ENCODE measurements at places on chromosomes 3 and 15.

GRCh38 chr15:62999178-62999577 is 43.4 kb upstream of the TPM1 start:
- no peak for DNase-seq

DNA sequence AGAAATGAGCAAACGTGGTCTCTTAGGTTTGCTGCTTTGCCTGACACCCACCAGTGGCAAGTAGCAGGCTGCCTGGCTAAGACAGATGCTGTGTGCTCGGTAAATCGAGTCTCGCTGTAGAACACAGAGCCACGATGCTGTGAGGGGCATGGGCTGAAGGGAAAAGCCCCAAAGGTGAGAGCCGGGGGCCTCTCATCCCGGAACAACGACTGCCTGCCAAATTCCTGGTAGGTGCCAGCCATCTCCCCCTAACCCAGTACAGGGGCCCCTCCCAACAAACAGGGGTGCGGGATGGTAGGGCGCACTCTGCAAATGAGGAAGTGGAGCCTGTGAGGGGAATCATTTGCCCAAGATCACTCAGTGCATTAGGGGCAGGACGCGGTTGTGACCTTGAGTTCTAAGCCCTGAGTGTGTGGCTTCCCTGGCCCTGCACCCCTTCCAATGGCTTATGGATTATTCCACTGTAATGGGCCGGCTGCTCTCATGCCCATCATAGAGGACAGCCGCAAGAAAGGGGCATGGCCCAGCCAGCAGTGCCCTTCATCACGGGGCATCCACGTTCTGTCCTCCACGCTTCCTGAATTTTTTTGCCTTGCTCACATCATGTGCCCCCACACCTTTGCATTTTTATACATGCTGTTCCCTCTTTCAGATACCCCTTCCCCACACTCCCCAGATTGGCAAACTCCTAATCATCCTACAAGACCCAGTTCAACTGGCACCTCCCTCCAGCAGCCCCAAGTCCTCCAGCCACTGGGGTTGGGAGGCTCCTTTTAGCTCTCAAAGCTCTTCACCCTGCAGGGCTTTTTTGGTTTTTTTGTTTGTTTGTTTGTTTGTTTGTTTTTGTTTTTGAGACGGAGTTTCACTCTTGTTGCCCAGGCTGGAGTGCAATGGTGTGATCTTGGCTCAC is 125.4 kb downstream of the NUP210 start:
- DNase-seq: no peak

DNA sequence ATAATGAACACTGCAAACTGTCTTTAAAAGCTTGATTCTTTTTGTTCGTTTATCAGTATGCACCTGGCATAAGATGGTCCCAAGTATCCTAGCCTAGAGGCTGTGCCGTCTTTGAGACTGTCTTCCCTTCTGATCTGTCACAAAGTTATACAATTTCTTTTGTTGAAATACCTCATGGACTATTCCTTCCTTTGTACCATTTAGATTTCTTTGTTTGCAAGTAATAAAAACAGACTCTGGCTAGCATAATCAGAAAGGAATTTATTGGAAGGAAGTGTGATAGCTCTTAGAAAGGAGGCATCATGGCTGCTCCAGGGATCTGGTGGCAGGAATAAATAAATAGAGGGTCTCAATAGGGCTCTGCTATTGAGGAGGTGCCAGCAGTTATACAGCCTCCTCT is 280.4 kb downstream of the SLC9A9 start:
- DNase-seq: no peak

- peak; percentile 30 for DNase-seq
These were observed 17.9 kb upstream of the NIT2 start for GRCh38 chr3:100316641-100317069.

DNA sequence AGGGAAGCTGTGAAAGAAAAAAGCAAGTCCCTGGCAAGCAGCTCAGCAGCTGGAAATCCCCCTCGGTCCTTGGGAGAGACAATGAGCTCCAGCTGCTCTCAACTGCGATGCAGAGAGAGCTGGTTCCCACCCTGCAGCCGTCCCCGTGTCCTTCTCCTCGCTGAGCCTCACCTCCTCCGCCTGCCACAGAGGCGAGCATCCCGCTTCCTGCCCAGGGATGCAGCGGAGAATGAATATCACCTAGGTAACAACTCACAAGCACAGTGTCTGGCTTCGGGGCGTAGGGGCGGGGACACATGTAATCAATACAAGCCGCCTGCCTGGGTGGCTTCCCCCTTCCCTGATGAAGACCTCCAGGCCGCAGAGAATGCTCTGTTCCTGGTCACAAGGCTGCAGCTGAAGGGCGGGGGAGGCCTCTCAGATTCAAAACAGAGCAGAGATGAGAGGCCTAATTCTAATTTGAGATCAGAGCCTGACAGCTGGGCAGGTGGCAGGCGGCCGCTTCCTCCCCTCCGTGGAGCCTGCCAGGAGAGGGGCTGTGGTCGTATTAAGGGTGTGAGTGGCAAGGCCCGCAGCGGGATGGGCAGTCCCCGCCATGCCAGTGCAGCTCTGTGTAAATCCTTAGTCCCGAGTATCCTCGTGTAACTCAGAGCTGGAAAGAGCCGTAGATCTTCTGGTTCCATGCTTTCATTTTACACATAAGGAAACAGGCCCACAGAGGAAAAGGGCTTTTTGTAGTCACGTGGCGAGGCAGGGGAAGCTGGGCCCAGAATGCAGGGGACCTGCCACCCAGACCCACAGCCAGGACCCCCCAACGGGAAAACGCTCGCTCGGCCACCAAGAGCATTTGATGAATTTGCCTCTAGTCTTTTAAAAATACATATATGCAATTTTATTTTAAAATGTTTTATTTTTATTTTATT is 24.3 kb downstream of the ZDHHC19 start:
- no peak for DNase-seq

- no peak for DNase-seq
These were observed 124.9 kb upstream of the GAP43 start for GRCh38 chr3:115498421-115498820.

- no peak for DNase-seq
These were observed 1357.6 kb upstream of the EPHA6 start for GRCh38 chr3:95456835-95457234.

DNA sequence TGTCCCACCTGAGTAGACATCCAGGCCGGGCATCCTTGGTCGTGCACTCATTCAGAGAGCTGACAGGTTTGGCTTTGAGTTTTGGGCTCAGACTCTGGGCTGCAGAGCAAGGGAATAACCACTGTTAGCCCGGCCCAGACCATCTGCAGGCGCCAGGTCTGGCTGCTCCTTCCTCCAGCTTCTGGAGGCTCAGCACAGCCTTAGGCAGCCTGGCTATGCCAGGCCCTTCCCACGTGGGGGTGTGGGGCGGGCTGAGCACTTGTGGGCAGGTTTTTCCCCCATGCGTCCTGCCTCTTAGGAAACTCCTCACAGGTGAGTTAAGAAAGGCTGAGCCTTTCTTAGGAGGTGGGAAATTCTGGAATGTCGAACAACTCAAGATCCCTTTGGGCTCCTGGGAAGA is 11.2 kb downstream of the PLA2G4B start:
- DNase-seq: no peak

DNA sequence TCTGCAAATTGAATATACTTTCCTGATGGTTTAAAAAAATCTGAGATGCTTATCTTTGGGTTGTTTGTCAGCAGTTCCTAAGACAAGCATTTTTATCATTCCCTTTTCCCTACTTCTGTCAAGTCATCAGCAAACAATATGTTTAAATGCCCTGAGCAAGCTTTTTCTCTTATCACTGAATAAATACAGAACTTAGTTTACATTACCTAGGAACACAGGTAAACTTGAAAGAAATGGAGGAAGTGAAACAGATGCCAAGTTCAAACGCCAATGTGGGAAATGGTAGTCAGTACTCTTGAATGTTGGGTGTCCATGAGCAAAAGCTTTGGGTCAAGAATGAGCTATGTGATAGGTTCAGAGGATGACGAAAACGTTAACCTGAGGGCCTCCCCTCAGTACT is 17.2 kb upstream of the TCAIM start:
- DNase-seq: no peak

- DNase-seq: no peak
These were observed 33.9 kb downstream of the RNU5B-1 start for GRCh38 chr15:65338366-65338765.

GRCh38 chr3:121757087-121757811 is 7.7 kb upstream of the GOLGB1 start:
- DNase-seq: no peak

DNA sequence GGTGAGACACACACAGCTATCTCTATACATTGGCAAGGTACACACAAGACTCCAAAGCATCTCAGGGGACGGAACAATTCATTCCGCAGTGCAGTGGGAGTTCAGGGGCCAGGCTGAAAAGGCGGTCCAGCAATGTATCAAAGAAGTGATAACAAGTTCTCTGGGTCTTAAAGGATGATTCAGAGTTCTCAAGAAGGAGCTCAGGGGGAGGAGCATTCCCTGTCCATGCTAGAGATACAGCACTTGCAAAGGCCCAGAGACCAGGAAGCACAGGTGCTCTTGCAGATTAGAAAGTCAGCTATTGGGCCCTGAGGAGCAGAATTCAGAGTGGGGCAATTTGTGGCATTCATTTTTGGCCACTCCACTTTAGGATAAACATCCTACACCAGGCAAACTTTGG is 34.9 kb downstream of the MECOM start:
- DNase-seq: no peak

- no peak for DNase-seq
These were observed 166.6 kb downstream of the TPRG1 start for GRCh38 chr3:189338366-189338765.

DNA sequence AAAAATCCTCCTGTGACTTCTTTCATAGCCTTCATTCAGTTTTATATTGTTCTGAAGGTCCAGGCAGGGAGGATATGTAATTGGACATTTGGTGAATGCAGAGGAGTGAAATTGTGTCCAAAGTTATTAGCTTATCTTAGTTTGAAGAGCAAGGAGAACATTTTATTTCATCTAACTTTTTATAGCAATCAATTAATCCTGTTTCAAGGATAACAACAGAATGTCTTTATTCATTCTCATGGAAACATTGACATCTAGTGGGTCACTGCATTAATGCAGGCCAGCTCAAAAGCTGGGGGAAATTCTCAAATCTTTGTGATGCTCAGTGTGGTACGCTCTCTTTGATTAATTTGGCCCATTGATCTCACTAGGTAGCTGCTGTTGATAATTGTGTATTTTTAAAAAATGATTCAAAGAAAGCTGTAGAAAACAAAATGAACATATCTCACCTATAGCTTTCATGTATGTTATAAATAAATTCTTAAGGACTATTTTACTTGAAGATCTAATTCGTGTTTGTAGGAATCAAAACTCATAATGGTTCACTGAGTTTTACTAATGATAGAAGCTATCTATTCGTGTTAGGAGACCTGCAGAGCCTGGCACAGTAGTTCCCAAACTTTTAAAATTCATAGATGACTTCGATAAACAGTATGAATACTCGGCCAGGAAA is 150.8 kb upstream of the KCNMB2 start:
- peak; percentile 23 for DNase-seq

DNA sequence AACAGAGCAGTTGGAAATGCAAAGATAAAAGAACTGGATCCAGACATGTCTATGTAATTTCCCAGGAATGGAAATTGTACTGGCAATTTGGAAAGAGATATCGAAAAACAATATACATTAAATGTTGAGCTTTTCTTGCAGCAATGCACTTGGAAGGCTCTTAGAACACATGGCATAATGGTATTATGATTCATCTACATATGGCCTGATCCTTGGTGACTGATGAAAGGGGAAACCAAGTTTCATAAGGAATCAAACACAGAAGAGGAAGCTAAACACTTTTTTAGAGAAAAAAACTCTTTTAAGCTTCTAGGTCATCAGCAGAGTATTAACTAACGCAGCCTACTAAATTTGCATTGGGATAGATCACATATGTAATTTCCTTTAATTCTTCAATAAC is 12.4 kb upstream of the GREM1 start:
- DNase-seq: no peak

DNA sequence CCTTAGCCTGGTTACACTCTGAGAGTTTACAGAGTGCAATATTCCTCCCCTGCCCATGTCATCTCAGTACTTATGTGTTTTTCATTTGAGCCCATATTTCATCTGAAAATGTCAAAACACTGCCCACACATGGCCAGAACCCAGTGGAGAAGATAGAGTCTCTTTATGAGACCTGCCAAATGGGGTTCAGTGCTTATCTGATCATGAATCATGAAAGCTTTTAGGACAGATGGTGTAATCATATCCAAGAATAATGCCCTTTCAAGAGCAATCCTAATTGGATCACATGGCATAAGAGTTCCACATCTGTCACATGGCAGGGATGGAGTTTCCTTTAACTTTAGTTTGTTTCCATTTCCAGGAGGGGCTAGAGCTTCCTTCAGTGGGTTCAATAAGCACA is 77.2 kb upstream of the AGBL1 start:
- no peak for DNase-seq

GRCh38 chr3:64238971-64239667 is 13.9 kb upstream of the PRICKLE2 start:
- no peak for DNase-seq

DNA sequence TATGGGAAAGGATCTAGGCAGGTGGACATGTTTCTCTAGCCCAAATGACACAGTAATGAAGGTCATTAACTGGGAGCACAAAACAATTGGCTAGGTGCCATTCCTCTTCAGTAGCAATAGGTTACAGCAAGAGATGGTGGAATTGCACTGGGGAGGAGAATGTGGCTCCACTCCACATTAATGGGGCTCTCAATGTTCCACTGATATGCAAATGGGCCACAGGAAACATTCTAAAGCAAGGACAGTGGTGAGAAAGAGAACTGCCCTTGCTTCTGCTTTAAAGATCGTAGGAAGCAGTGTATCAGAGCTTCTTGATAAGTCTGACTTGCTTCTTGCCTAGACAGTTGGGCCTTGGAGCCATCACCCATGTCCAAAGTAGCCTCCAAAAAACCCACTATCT is 271.4 kb upstream of the PPP2R3A start:
- DNase-seq: no peak

- no peak for DNase-seq
These were observed 151.2 kb downstream of the SERPINI1 start for GRCh38 chr3:167886690-167887089.

GRCh38 chr3:185549122-185549521 is 3.3 kb downstream of the LIPH start:
- no peak for DNase-seq

- DNase-seq: no peak
These were observed 9.5 kb upstream of the RARB start for GRCh38 chr3:25418596-25418995.

DNA sequence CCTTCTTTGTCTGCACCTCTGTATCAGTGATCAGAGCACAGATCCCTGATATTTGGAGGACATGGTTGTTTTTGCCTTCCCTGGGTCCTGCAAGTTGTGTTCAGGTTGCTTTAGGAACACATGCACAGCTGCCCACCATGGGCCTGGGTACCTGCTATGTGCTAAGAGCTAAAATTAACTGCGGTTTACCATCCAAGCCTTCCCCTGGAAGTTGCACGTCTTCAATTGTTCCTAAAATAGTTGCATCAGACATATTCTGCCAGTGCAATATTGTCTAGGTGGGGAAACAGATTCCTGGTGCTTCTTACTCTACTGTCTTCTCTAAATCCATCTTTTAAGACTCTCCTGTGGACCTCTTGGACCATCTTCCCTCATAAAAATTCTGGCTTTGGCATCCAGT is 80.9 kb downstream of the PDE8A start:
- DNase-seq: no peak

- no peak for DNase-seq
These were observed 22.1 kb downstream of the ST8SIA2 start for GRCh38 chr15:92415639-92416297.

All from activated T-cell treated with anti-CD3 and anti-CD28 coated beads, Interleukin-2, amount 50 U/mL, for 72 hours (primary cell).